ENCODE measurements at places on chromosomes 11 and 22. TPM values are rescaled to one million over a fixed set of nuclear protein-coding genes. Genes with fewer than 3 reads are reported as not detected.

DNA sequence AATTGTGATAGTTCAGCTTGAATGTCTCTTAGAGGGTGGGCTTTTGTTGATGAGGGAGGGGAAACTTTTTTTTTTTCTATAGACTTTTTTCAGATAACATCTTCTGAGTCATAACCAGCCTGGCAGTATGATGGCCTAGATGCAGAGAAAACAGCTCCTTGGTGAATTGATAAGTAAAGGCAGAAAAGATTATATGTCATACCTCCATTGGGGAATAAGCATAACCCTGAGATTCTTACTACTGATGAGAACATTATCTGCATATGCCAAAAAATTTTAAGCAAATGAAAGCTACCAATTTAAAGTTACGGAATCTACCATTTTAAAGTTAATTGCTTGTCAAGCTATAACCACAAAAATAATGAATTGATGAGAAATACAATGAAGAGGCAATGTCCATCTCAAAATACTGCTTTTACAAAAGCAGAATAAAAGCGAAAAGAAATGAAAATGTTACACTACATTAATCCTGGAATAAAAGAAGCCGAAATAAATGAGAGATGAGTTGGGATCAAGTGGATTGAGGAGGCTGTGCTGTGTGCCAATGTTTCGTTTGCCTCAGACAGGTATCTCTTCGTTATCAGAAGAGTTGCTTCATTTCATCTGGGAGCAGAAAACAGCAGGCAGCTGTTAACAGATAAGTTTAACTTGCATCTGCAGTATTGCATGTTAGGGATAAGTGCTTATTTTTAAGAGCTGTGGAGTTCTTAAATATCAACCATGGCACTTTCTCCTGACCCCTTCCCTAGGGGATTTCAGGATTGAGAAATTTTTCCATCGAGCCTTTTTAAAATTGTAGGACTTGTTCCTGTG, 3.9 kb downstream of the MALAT1 start:
- peak; percentile 83 for DNase-seq

- DNase-seq, result peak; percentile 17
These were observed 452 bp downstream of the BIRC3 start for GRCh38 chr11:102317768-102318103.

DNA sequence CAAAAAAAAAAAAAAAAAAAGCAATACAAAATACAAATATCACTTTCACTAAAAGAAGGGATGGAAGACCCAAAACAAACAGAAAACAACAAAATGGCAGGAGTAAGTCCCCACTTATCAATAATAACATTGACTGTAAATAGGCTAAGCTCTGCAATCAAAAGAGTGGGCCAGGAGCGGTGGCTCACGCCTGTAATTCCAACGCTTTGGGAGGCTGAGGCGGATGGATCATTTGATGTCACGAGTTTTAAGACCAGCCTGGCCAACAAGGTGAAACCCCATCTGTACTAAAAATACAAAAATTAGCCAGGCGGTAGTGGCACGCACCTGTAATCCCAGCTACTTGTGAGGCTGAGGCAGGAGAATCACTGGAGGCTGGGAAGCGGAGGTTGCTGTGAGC, 9.8 kb upstream of the PPP6R3 start:
- no peak for DNase-seq

DNA sequence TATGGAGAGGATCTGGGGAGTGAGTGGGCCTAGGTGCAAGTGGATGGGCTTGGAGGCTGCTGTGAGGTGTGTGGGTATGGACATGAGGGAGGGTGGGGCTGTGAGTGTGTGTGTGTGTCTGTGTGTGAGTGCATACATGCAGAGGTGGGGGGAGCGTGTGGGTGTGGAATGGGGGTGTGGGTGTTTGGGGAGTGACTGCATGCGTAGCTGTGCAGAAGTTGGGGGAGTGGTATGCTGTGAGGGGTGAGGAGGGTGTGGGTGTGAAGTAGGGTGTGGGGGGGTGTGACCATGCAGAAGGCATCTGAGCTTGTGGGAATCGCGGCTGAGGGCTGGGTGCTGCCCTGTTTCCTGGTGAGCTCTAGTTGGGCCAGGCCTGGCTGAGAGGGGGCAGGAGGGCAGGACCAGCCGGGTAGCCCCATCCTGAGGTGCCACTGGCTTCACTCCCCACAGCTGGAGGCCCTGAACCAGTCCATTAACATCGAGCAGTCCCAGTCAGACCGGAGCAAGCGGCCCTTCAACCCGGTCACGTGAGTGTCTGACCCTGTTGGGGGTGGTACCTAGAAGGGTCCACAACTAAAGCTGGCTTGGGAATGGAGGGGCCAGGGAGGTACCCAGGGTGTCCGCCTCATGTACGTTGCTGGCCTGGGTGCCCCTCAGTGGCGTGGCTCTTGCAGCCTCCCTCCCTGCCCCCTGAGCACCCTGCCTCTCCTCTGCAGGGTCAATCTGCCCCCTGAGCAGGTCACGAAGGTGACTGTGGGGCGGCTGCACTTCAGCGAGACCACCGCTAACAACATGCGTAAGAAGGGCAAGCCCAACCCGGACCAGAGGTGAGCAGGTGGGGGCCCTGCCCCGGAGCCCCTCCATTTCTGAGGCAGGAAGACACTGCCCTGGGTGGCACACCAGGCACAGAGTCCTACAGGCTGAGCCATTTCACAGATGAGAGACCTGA, 16.5 kb downstream of the TMEM258 start:
- DNase-seq, result no peak

The OVOL1 gene
- not detected for total RNA-seq

GRCh38 chr11:69530278-69531070, 49.0 kb downstream of the LINC01488 start:
- no peak for DNase-seq

DNA sequence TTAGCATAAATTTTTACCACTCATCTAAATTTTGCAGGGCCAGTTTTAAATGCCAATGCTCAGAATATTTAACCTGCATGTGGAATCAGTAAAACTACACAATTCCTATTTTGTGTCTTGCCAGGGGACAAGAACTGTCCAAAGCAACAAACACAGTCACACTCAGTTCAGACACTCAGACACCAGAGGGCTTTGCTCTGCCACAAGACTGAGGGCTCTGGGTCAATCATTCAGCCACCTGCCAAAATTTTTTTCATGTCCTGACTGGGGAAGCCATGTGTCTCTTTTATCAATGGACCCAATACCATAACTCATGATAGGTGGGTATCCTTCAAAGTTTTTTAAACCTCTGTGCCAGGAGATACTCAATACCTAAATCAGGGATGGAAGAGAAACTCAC, 304.0 kb upstream of the ANO3 start:
- no peak for DNase-seq

The MLC1 gene
- not detected for total RNA-seq

The TMPRSS4 gene
- not detected for total RNA-seq

DNA sequence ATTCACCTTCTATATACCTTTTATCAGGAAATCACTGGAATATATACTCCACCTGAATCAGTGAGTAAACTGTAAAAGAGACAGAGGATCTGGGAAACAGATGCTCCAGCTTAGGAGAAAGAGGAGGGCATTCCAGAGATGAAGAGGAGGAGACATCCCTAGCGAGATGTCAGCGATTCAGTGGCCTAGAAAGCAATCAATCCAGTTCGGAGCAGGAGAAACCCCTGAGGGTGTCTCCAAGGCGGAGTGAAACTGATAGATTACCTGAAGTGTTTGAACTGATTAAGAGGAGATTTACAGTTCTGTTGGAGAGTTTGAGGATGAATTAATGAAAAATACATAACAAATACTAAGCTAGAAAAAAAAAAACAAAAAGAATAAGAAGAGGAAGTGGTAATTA, 24.5 kb upstream of the TNRC6B start:
- no peak for DNase-seq

The CCDC73 gene
- total RNA-seq, result not detected

DNA sequence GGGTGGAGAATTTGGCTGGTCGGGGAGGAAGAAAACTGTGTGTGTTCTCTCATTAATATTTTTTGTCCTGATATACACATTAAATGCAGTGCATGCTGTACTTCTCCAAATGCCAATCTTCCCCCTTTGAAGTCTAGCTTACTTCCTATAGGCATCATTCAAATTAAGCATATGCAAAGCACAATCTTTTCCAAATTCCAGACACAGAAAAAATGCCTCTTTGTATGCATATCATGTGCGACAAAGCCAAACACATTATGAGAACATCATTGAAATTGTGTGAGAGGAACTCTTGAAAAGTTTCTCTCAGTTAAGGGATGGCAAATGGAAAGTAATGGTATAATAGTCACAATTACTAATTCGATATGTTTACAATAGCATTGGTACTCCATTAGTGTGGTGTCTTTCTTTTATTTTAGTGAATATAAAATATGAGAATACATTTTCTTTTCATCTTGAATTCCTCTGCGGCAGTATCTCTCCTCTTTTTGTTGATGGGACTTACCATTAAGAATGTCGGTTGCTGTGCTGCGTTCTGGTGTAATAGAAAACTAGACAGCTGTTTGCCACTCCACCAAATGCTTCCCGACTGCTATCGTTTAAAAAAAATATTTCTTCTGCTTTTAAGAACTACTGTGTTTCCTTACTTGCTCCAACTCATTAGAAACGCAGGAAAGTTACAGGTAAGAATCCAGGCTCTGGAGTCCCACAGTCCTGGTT, 19.3 kb upstream of the NRIP3 start:
- no peak for DNase-seq

DNA sequence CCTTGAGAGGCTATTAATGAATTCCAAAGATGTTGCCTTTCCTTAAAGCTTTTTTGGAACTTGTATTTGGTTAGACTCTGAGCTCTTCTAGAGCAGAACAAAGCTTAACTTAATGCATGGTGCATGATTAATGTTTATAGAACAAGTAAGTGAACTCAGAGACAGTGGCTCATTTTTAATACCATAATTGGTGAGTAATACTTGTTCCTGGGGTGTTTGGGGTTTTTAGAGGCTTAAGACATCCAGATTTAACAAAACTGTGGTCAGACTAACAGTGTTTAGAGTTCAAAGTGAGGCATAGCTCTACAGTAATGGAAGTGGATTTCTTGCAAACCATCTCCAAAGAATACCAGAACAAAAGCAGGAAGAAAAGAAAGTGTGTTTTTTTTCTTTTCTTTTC, 73.7 kb upstream of the CTSC start:
- peak; percentile 23 for DNase-seq

GRCh38 chr22:25452116-25452700, 112.3 kb upstream of the GRK3 start:
- DNase-seq, result peak; percentile 74

- peak; percentile 48 for DNase-seq
These were observed 12.3 kb upstream of the DLAT start for GRCh38 chr11:112012874-112013273.

The NFAM1 gene
- total RNA-seq, result not detected

GRCh38 chr11:76355172-76355571, 25.8 kb downstream of the THAP12 start:
- DNase-seq, result no peak

The ALDH3B1 gene
- total RNA-seq, result 12.5 TPM

The OR8I2 gene
- not detected for total RNA-seq

GRCh38 chr22:29032014-29032475, 29.6 kb downstream of the C22orf31 start:
- DNase-seq, result no peak

DNA sequence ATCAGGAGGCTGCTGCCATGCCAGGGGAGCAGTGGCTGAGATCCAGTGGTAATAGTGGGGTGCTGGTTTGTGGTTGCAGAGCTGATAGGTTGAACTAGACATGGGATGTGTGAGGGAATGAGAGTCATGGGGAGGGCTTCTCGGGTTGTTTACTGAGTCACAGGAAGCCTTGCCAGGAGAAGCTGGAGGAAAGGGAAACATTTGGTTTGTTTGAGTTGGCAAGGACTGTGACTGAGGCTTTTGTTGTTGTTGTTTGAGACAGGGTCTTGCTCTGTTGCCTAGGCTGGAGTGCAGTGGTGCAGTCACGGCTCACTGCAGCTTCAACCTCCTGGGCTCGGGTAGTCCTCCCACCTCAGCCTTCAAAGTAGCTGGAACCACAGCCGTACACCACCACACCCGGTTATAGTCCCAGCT, 49.3 kb downstream of the CABIN1 start:
- peak; percentile 91 for DNase-seq

The CCDC87 gene
- 0.45 TPM for total RNA-seq

The APOC3 gene
- total RNA-seq, result not detected

GRCh38 chr22:20957683-20958431, 9.2 kb upstream of the AIFM3 start:
- peak; percentile 21 for DNase-seq

The NXPE4 gene
- not detected for total RNA-seq

GRCh38 chr11:61951484-61952135, 1.5 kb downstream of the BEST1 start:
- no peak for DNase-seq

DNA sequence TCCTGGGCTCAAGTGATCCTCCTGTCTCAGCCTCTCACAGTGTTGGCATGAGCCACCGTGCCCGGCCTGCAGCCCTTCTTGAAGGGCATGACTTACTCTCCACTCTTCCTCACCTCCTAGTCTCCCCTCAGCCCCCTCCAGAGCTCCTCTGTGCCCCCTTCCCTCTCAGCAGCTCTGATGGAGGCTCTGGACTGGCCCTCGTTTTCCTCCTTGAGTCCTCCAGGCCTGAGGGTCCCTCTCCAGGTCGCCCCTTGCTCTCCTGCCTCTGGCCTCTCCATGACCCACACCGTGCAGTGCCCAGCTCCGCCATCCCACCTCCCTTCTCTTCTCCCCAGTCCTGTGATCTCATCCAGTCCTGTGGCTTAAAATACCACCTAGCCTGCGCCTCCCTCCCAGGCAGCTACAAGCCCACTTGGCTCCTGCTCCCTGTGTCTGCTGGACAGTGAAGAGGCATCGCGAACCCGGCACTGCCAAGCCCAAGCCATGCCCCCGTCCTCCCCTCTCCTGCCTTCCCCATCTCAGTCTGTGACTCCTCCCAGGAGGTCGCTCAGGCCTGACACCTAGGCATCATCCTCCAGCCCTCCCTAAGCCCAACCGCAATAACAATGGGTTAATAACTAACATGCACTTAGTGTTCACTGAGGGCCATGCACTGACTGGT, 11.9 kb downstream of the KCNJ4 start:
- no peak for DNase-seq

GRCh38 chr11:15878756-15879155, 477.6 kb downstream of the SOX6 start:
- no peak for DNase-seq

- DNase-seq, result no peak
These were observed 200.7 kb upstream of the NCAM1 start for GRCh38 chr11:112760396-112761059.

- DNase-seq, result no peak
These were observed 4.7 kb upstream of the TCF20 start for GRCh38 chr22:42275176-42275575.

All from fibroblast of the aortic adventitia (primary cell).